ENCODE measurements at places on chromosomes 2 and 18.

- DNase-seq = no peak
These were observed 112.6 kb downstream of the COPS8 start for GRCh38 chr2:237198164-237198855.

DNA sequence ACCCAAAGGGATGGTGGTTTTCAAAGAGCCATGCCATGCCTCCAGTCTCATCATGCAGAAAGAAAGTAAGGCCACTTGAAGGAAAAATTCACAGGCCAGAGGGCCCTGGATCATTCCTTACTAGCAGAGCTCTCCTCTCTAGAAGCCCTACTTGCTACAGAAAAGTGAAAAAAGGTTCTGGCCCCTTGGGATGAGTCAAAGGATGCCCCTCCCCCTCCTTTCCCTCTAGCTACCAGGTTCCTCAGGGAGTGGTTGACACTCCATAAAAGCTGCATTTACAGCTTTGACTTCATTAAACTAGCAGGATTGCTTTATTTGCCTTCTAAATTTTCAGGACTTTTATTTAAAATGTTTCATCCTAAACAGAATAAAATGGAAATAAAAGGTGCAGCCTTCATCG lies 21.2 kb downstream of the OSR1 start:
- DNase-seq = no peak

- DNase-seq = no peak
These were observed 568.1 kb upstream of the LINC00305 start for GRCh38 chr18:64717026-64717425.

GRCh38 chr2:204110338-204110741 lies 173.8 kb downstream of the ICOS start:
- peak; percentile 27 for DNase-seq

DNA sequence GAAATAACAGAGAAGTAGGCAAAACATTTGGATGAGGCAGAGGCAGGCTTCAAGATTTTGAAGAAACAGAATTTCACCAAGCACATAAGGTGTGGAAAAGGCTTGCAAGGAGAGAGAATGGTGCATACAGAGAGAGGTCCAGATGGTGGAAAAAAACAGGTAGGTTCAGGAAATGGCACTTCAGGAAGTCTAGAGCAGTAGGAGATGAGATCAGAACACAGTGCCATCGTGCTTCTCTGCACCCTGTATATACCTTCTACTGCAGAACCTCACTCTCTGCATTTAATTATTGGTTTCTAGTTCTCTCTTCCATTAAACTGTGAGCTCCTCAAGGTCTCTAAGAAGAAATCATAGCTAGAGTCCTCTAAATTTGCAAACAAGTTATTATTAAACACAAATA lies 2.4 kb downstream of the PAIP2B start:
- no peak for DNase-seq

DNA sequence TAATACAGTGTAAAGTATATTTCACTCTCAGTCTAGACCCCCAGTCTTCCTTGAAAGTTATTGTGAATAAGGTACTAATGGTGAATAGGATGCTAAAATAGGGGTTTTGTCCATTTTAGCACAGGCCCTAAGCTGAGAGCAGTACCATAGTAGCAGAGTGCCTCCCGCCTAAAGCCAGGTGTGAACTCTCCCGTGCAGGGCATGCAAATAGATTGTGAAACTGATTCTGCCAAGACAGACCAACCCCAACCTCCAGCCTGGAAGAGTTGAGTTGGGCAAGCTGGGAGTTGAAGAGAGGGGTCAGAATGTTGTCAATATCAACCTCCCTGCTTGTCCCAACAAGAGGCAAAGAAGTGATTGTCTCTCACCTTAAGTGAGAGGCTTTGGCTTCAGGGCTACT lies 97.4 kb upstream of the CYRIA start:
- no peak for DNase-seq

DNA sequence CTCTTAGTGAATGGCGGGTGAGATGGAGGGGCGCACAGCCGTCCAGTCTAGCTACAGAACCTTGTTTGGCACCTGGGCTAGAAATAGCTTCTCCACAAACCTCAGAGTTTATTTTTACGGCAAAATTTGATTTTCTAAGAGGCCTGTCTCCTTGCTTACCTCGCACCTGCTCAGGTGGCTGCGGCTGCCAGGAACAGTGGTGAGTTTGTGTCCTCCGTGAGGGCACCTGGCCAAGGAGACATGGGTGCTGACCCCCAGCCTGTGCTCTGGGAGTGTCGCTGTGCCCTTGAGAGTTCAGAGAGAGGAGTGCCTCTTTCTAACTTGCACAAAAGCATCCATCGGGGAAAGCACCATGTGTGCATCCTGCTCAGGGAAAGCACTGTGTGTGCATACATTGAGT lies 97.2 kb downstream of the KLHL29 start:
- DNase-seq = no peak

GRCh38 chr2:218180467-218181114 lies 13.8 kb upstream of the CXCR1 start:
- DNase-seq = no peak

GRCh38 chr18:9834551-9834950 lies 51.2 kb upstream of the TXNDC2 start:
- DNase-seq = no peak

DNA sequence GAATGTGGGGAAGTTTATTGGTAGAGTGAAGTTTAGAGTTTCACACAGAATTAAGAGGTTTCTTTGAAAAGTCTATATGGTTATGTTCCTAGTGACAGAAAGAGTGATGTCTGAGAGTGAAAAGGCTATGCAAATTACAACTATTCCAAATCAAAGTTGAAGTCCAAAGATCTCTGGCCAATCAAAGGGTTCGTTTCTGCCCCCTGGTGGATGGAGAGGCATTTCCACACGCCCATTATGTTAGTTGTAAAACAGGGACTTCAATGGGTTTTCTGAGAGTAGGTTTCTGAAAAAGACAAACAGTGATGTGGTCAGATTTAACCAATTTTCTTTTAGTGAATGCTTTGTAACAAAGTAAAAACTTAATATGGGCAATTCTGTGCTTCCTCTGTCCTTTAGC lies 441.5 kb upstream of the POU3F3 start:
- DNase-seq = no peak

GRCh38 chr18:21099442-21099841 lies 12.2 kb downstream of the ROCK1 start:
- no peak for DNase-seq

DNA sequence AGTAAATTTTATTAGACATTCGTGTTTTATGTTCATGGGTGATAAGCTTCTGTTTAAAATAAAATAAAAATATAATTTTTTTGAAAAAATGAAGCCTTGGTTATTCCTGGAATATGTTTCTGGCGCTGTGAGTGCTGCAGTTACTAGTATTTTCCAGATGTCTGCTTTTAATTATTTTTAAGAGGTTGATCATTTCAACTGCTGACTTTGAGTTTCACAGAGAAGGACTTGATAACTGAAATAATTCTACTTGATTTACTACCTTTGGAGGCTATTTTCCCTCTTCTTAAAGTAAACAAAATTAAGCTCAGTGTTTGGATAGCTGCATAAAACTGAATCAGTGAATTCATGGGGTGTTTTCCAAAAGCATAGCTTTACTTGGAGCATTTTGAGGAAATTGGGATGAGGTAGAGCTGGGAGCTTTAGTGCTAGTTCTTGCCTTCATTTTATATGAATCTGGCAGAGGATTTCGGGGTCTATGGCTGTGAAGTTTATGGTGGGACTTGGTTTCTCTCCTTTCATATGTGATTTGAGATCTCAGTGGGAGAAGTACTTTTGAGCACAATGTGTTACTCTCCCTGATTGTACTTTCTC lies 666.5 kb downstream of the DCDC2C start:
- no peak for DNase-seq

DNA sequence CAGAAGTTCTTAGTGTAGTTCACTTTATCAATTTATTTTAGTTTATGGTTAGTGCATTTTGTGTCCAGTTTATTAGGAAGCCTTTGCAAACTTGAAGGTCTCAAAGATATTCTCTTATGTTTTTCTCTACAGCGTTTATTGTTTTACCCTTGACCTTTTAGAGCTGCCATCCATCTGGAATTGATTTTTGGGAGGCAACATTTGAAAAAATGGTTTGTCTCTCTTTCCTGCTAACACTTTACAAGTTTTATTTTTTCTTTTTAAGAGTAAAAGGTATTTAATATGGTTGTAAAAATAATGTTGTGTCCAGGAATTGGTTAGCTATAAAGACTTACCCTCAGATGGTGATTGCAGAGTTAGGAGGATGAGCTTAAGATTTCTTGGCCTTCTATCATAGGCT lies 14.0 kb downstream of the GORASP2 start:
- DNase-seq = no peak

DNA sequence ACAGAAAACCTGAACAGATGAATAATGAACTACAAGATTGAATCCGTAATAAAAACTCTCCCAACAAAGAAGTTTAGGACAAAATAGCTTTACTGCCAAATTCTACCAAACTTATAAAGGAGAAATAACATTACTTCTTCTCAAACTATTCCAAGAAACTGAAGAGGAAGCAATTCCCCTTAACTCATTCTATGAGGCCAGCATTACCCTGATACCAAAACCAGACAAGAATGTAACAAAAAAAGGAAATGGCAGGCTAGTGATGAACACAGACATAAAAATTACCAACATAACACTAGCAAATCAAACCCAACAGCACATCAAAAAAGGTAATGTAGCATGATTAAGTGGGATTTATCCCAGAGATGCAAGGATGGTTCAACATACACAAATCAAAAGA lies 213.7 kb upstream of the FOSL2 start:
- DNase-seq = no peak

DNA sequence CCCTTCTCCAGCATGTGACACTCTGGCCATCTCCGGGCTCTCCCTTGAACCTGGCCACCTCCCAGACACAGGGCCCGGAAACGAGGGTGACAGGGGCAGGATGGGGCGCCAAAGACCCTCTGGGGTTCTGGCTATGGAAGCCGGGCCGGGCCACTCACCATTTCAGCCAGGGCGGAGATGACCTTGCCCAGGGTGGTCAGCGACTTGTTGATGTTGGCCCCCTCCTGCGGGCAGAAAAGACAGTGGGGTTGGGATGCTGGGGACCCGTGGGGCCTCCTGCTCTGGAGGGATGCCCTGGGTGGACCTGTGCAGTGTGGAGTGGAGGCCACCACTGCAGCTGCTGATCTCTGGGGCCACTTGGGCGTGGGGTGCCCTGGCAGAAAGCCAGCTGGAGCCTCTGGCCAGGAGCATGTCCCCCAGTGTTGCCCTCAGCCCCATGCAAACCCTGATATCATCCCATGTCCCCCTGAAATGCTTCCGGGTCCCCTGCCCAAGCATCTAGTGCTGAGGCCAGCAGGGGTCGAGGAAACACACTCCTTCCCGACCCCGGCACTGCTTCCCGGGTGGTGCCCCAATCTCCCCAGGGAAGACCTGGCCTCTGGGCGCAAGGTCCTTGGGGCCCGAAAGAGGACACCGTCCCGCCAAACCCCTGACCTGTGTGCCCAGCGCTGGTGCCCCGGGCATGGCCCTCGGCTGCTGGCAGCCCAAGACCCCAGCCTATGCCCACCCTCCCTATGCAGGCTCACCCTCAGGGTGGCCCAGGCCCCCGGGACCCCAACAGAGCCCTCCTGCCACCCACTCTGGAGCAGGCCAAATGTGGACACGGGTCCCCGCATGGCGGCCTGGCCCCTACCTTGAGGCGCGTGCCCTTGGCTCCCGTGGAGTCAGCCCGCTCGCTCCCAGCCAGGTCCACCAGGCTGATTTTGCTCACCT lies 36.9 kb downstream of the KIF1A start:
- no peak for DNase-seq

Data from effector memory CD4-positive, alpha-beta T cell (primary cell).